8988T (cell line): ENCODE measurements at places on chromosomes 6 and 20.

DNA sequence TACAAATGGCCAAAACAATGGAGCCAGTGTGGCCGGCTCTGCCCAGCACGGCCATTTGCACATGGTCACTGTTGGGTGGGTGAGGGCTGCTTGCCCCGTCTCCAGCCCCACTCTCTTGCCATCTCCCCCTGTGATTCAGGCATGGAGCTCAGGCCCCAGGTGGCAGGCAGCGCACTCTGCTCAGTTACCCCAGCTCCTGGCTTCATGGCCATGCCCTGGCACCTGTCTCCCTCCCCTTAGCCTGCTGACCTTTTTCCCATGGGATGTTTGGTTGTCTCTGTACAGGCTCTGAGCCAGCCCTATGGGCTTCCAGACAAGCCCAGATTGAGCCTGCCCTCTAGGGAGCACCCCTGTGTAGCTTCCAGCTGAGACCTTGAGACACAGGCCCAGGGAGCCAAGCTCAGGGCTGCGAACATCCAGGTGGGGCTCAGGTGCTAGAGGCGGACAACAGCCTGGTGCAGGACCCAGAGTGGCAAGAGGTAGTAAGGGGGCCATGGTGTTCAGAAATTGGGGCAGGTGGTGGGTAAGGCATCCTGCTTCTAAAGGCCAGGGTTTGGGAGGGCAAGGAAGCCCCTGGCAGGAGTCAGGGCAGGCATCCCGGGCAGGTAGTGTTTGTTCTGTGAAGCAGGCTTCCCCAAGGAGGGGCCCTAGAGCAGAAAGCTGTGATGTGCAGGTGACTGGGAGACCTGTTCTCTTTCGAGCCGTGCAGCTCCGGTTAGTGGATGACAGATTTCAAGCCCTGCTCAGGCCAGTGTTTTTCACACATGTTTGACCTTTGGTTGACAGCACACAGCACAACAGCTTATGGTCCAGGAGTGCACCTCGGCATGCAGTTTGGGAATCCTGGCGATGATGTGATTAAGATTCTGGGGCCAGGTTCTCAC is 17.7 kb downstream of the SYNJ2 start:
- no peak for DNase-seq

DNA sequence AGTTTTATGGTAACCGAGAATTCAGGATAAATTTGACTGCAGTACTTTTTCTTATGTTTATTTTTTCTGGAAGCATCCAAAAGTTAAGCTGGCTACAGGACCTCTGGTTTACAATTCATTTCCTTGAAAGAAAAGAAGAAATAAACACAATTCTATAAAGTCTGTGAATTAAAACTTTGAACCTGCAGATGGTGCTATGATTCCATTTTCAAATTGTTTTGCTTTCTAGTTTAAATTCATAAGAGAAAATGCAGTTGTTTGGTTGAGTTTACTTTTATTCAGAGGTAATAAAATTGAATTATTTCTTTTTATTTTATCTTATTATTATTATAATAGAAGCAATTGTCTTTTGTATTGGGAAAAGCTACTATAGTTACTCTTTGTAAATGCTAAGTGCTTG is 1.8 kb upstream of the VIP start:
- DNase-seq, result no peak

- DNase-seq, result no peak
These were observed 21.5 kb upstream of the ARHGAP18 start for GRCh38 chr6:129731428-129731827.

- DNase-seq, result no peak
These were observed 58.4 kb upstream of the IER3 start for GRCh38 chr6:30802731-30803130.

- no peak for DNase-seq
These were observed 32.7 kb upstream of the SENP6 start for GRCh38 chr6:75568965-75569364.

DNA sequence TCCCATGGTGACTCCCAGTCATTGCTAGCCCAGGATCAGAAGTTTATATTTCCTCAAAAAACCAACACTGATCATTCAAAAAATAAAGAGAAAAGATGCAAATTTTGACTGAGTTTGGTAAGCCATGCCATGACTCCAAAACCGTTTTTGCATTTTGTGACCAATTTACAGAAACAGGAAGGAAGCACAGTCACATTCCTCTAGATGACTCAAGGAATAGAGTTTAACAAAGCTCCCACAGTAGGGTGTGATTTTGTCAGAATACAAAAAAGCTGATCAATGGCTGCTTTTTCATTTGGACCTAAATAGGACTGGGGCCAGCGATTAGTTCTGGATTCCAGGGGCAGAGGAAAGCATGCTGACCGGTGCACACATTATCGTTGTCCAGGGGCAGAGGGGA is 179.4 kb upstream of the AFDN start:
- peak; percentile 31 for DNase-seq

- no peak for DNase-seq
These were observed 33.8 kb downstream of the FRMD1 start for GRCh38 chr6:168045141-168045691.

- no peak for DNase-seq
These were observed 8.9 kb upstream of the SOX12 start for GRCh38 chr20:316316-317068.

- no peak for DNase-seq
These were observed 24.7 kb upstream of the CCN6 start for GRCh38 chr6:112029045-112029822.

DNA sequence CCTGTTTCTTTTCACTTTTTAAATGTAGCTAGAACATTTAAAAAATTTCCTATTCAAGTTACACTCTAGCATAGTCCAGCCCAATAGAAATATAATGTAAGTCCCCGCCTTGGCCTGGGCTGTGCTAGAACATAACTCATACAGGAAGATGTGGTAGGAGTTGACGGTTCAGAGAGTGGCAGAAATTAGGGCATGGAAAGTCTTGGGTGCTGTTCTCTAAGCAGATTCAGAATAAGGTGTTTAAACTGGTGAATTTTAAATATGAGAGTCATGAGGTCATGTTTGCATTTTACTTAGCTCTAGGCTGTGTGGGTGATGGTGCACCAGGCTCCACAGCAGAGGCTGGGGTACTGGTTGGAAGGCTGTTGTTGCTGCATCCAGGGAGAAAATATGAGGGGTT is 256.5 kb downstream of the FARS2 start:
- no peak for DNase-seq

GRCh38 chr6:26092443-26092842 is 5.2 kb downstream of the HFE start:
- no peak for DNase-seq

GRCh38 chr6:56906752-56907151 is 48.2 kb upstream of the BEND6 start:
- DNase-seq, result no peak

- DNase-seq, result no peak
These were observed 261.4 kb downstream of the ZFAND3 start for GRCh38 chr6:38080889-38081288.

DNA sequence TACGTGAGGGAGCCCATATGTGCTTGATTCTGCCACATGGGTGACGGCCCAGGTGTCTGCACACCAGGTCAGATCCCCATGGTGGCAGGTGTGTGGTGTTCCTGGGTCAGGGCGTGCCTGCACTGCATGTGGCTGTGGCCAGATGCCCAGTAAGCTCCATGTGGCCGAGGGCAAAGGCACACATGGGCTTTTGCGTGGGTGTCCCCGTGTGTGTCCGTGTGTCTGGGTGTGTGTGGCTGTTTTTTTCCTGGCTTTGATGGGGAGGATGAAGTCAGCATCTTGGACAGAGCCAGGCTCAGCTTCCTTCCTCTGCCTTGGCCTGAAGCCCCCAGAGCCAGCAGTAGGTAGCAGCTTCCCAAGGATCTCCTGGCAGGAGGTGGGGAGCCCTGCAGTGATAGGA is 1.5 kb upstream of the TNXB start:
- no peak for DNase-seq

DNA sequence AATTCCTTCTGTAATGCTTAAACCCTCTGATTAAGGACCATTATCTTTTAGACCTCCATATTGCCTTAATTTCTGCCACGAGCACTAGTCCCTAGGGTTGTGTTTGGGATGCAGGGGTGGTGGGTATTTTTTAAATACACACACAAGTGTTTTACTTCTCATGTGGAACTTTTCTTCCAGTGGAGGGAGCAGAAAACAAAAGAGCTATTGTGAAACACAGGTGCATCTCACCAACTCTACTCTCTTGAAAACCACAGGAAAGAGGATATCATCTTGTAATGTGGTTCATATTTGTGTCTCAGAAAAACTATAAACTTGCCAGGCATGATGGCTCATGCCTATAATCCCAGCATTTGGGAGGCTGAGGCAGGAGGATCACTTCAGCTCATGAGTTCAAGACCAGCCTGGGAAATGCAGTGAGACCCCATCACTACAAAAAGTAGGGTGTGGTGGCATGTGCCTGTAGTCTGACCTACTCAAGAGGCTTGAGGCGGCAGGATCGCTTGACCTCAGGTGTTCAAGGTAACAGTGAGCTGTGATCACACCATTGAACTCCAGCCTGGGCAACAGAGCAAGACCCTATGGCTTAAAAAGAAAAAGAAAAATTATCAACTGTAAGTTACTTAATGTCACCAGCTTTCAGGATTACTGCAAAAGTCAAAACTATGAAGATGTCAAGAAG is 37.3 kb downstream of the MRS2 start:
- no peak for DNase-seq

- no peak for DNase-seq
These were observed 28.6 kb downstream of the PRPH2 start for GRCh38 chr6:42693725-42694323.

DNA sequence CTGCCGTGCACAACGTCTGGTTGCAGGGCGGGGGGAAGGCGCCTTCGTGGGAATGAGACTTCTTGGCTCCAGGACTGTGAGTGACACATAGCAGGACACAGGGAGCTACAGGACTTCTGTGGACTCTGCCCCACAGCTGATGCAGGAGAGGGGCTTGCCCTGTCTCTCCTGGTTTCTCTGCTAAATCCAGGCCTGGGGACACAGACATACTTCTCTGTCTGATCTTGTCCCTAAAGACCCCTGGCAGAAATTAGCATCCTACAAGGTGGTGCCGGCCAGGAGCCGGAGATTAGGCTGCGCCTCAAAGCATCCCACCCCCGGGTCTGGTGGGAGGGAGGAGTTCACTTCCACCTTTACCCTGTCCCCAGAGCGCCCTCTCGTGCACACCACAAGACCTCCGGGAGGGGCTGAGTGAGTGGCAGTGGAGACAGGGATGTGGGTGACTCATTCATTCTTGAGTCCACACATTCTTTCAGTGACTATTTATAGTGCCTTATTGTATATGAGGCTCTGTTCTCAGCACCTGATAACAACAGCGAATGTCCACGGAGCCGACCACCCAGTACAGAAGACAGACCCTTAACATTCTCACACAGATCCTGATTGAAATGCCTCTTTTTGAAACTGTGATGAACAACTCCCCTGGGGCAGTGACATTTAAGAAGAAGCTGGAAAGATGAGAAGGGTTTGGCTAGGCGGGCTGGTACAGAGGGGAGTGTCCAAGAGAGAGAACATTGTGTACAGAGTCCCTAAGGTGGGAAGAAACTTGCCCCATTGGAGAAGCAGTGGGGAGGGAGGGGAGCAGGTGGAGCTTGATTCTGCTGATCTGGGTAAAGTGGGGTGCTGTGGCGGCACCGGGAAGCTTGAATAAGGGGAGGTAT is 39.0 kb downstream of the GMPR start:
- DNase-seq, result peak; percentile 86

DNA sequence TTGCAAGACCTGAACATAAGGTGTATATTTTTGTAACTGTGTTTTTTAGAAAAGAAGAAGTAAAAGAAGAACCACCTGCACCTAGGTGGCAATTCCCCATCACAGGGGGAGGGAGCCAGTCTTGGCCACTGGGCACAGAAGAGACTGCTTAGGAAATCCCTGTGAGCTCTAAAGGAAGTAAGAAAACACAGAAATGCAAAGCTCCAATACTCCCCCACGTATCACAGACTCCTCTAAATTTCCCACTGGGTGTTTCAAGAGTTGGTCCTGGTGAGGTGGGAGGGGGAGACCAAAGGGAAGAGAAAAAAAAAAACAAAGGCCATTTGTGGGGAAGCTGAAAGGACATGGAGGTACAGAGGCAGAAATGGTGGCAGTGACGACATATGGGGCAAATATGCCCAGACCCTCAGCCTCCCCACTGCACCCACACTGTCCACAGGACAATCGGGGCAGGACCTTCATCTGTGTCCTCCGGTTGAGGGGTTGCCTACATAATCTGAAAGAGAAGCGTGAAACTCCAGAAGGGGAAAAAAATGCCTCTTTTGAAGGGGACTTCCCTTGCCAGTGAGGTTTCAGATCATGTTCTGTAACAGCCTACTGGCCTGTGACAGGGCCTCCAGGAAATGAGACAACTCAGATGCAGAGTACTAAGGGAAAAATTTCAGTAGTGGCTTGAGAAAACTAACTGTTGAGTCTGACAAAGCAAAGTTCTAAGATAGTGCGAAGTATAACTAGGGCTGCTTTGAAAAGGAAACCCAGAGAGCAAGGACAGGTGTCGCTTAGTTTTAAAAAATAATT is 226.2 kb upstream of the MARCKS start:
- DNase-seq, result no peak

DNA sequence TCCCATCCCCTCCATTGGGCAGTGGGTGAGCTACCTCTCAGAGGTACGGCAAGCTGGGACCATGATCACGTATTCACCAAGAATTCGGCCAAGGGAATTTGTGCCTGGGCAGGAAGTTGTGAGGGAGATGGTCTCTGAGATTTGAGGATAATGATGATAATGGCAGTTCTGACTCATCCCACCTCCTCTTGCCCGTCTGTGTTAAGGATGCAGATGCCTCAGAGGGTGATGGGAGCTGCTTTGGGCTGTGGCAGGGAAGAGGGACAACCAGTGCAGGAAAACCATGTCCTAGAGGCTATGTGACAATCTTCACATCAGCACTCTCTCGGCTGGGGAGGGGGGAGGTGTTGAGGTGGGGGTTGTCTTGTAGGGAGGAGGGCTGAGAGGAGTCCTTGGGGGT is 4.3 kb downstream of the TGM6 start:
- DNase-seq, result no peak

GRCh38 chr6:11323666-11324452 is 91.4 kb upstream of the NEDD9 start:
- DNase-seq, result no peak

GRCh38 chr20:36311854-36312723 is 6.0 kb downstream of the DLGAP4 start:
- no peak for DNase-seq

GRCh38 chr6:140917911-140918310 is 1214.8 kb upstream of the GJE1 start:
- no peak for DNase-seq

GRCh38 chr20:62313021-62313420 is 10.2 kb downstream of the ADRM1 start:
- peak; percentile 46 for DNase-seq

GRCh38 chr6:69390125-69390524 is 406.7 kb downstream of the LMBRD1 start:
- no peak for DNase-seq
